Fibroblast of skin of right quadriceps (primary cell): ENCODE measurements at places on chromosomes 4 and X.

- DNase-seq, result no peak
Measured at GRCh38 chrX:150574559-150575418, 6.4 kb downstream of the MTM1 start.

GRCh38 chrX:41984628-41985027 is 61.3 kb upstream of the CASK start:
- DNase-seq, result no peak

GRCh38 chr4:80295826-80296225 is 29.4 kb downstream of the FGF5 start:
- peak; percentile 65 for DNase-seq

GRCh38 chr4:28402751-28403150 is 1542.1 kb downstream of the STIM2 start:
- DNase-seq, result no peak

GRCh38 chr4:109389369-109390114 is 44.1 kb upstream of the SEC24B start:
- DNase-seq, result no peak

- no peak for DNase-seq
Measured at GRCh38 chrX:110667706-110668105, 127.9 kb downstream of the CHRDL1 start.

GRCh38 chr4:168815379-168816345 is 194.4 kb downstream of the CBR4 start:
- peak; percentile 71 for DNase-seq

GRCh38 chrX:35006361-35006760 is 63.8 kb downstream of the FAM47B start:
- DNase-seq, result no peak

- peak; percentile 26 for DNase-seq
Measured at GRCh38 chrX:129359269-129359668, 164.0 kb downstream of the SMARCA1 start.

GRCh38 chr4:95049551-95050233 is 291.9 kb downstream of the BMPR1B start:
- no peak for DNase-seq

DNA sequence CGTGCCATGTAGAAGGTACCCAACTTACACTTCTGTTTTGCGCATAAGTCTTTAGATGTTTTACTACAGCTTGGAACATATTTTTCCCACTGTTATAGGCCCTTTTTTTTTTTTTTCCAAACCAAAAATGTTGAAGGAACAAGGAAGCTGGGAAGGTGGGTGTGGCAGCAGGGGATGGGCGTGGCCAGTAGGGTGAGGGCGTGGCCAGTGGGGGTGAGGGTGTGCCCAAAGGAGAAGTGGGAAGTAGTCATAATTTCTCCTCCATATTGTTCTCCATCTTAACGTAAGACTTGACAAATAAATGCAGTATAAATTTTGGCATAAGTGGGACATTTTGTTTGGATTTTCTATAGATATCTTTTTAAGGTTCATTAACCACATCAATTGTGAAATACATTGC is 30.4 kb downstream of the CLDN22 start:
- DNase-seq, result no peak

DNA sequence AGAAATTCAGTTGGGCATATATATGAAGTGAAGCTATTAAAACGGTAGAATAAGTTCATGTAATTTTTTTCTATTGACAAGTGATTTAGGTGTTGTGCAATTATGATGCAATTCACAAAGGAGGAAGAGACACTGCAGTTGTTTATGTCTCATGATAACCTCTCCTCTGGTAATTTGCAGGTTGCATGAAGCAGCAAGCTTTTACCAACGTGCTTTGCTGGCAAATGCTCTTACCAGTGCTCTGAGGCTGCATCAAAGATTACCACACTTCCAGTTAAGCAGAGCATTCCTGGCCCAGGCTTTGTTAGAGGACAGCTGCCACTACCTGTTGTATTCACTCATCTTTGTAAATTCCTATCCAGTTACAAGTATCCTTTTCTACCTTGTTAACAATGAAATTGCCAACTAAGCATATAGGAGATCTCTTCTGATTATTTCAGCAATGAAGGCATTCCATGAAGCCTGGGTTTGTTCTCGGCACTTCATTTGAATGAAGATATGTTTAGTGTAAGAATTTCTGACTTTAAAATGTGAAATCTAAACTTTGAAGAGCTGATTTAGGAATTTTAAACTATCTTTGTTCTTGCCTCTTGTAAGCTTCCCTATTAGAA is 3.9 kb downstream of the TMEM33 start:
- DNase-seq, result no peak

GRCh38 chr4:86451560-86452330 is 91.9 kb upstream of the MAPK10 start:
- DNase-seq, result peak; percentile 42

- DNase-seq, result peak; percentile 17
Measured at GRCh38 chr4:48470570-48470969, 12.6 kb upstream of the SLC10A4 start.

GRCh38 chrX:151742311-151742710 is 7.8 kb downstream of the CNGA2 start:
- no peak for DNase-seq

DNA sequence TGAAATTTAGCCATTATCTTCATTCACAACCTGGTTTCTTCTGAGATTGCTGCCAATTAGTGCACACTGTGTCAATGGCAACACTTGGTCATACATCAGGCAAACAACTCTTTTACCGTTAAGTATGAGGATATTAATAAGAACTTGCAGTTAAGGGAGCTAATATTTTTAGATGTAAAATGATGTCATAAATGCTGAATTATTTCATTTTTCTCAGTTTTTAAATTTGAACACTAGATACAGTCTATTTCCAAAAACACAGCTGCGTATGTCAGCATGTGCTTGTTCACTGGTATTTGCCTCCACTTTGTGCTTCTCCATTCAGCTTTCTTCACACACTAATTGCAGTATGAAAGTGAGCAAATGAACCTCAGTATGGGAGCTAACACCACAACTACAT is 1.6 kb downstream of the KLHL13 start:
- DNase-seq, result no peak
